ENCODE measurements at places on chromosomes 16 and 17.

DNA sequence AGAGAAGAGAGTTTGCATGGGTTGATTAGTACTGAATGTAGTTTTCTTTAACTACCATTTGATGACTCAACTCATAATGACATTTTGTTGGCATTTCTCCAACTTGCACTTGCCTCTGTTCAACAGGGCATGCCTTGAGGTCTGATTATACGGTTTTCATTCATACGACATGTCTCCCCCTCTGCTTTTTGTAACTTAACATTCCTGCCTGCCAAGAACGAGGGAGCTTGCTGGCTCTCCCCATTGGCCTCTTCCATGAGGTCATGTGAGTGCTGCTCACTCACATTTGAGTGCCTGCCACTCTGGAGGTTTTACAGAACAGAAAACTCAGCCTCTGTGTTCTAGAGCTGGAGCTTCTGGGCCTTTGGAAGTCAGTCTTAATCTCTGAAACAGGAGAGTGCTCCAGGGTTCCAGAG lies 19.7 kb downstream of the MAP2K6 start:
- no peak for DNase-seq

DNA sequence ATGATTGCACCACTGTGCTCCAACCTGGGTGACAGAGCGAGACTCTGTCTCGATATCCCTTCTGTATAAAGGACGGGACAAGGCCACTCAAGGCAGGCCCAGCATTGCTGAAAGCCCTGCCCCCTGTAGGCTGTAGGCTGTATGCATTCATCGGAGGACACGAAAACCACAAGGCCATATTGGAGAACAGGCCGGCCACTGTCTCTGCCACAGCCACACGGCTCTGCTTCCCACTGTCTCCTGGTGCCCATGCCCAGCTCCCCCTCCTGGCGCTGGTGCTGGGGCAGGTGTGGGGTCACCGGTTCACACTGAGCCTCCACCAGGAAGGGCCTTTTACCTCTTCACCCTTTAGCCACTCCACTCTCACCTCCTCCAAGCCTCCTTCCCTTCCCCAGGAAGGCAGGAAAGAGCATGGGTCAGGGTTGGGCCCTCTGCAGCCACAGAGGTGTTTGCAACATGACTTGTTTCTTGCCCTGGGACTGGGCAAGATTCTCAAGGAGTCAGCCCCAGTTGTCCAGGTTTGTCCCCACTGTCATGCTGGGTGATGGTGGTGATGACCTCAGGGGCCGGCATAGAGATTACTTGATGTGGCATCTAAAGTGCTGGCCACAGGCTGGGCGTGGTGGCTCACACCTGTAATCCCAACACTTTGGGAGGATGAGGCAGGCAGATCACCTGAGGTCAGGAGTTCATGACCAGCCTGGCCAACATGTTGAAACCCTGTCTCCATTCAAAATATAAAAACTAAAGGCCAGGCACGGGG lies 5.3 kb upstream of the NTN3 start:
- no peak for DNase-seq

- no peak for DNase-seq
Measured at GRCh38 chr16:17776888-17777287, 306.1 kb upstream of the XYLT1 start.

DNA sequence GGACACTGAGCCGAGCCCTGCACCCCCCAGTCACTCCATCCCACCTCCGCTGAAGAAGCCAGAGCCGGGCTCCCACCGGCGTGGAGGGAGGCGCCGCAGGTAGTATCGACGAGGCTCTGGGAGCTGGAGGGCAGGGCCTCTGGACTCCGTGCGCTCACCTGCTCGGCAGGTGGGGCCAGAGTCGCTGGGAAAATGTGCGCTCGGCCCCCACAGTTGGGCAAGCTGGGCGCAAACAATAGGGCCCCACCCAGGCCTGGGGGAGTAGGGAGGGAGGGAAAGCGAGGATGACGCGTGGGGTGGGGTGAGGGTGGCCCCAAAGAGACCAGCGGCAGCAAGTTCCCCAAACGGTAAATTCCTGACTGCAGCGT lies 668 bp downstream of the JUP start:
- DNase-seq: no peak

GRCh38 chr17:41127371-41127770 lies 3.4 kb upstream of the KRTAP4-12 start:
- no peak for DNase-seq

- DNase-seq: no peak
Measured at GRCh38 chr17:37062021-37062420, 113.3 kb downstream of the AATF start.

GRCh38 chr17:13933441-13934276 lies 135.6 kb upstream of the COX10 start:
- DNase-seq: no peak

GRCh38 chr17:78040440-78041385 lies 82.2 kb downstream of the TNRC6C start:
- DNase-seq: peak; percentile 27

- no peak for DNase-seq
Measured at GRCh38 chr17:66720027-66720426, 114.9 kb upstream of the CACNG5 start.

- DNase-seq: peak; percentile 22
Measured at GRCh38 chr16:87496447-87496801, 3.6 kb upstream of the ZCCHC14 start.

- no peak for DNase-seq
Measured at GRCh38 chr17:16926571-16927451, 45.1 kb downstream of the TNFRSF13B start.

- no peak for DNase-seq
Measured at GRCh38 chr16:24950275-24950674, 64.9 kb downstream of the ARHGAP17 start.

Measured in stimulated activated CD4-positive, alpha-beta T cell treated with anti-CD3 and anti-CD28 coated beads, Interleukin-4, amount 100 ng/mL, for 24 hours (primary cell).